ENCODE measurements at places on chromosomes 5 and 9.

GRCh38 chr9:136409557-136410455 is 608 bp downstream of the ENTR1 start:
- DNase-seq = peak; percentile 54

DNA sequence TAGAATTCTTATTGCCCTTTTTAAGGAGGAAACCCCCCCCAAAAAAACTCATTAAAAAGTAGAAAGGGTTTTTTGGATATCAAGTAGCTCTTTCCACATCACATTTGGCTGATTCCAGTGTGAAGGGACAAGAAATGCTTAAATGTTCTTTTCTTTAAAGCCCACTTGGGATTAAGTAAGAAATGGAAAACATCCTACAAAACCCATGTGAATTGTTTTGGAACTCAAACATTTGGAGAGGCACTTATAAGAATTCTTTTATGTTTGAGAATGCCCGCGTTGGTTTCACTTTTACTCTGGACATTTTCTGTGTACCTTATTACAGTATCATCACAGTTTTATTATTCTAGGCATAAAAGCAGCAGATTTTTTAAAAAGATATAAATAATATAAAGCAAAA is 301.1 kb upstream of the ACTBL2 start:
- DNase-seq = peak; percentile 16

DNA sequence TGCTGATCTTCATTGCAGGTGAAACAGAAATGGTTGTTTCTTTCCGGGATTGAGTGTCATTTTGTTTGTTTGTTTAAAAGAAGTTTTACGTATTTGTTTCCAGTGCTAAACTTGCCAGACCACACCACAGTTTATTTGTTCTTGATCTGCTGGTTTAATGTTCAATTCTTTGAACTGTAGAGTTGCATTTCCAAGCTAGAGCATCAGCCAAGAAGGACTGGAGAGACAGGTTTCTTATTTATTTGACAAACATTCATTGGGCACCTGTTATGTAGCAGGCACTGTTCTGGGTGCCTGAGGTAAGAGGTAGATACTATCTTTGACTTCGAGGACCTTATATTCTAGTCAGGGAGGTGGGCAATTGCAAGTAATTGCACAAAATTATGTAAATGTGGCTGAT is 45.0 kb downstream of the MCCC2 start:
- no peak for DNase-seq

- DNase-seq = peak; percentile 93
Observed at GRCh38 chr9:78035383-78035993, 3.9 kb upstream of the GNAQ start.

DNA sequence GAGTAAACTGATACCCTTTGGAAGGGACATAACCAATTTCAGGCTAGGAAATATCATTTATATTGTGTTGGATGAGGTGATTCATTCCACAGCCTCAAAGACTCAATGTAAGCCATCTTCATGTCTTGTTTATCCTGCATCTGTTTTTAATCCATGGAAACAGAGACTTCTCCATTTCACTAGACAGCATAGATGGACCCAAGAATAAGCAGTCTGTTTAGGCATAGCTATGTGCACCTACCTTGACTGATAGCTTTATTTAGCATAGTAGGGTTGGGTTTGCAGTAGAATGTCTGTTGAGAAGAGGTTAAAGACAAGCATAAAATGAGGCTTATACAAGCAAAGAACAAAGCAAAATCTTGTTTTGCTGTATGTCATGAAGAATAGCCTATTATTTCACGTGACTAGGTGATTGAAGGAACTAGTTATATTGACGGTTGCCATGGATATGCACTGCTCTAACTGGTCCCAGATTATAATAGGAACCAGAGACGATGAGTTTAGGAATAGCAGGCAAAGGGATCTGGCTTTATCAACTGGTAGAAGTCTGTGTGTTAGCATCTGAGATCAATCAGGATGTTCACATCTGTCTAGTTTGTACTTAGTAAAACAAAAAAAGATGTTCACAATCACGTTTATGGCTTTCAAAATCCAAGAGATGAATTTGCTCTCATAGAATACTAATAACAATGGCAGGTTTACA is 154.8 kb upstream of the KLF9 start:
- DNase-seq = no peak

DNA sequence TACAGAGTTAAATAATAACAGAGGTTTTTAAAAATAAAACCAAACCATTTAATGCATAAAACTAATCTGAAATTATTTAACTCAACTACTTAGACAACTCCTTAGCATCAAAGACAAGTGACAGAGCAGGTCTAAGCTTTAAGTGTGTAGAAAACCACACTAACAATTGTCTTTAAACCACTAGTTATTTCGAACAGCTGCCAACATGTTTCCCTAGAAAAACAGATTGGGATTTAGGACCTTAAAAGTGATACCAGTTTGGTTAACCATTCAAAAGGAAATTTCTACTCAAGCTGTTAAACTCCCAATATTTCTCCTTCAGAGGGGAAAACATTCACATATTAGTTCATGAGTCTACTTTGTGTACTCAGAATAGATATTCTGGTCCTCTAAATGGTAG is 208.7 kb downstream of the BNC2 start:
- DNase-seq = no peak

DNA sequence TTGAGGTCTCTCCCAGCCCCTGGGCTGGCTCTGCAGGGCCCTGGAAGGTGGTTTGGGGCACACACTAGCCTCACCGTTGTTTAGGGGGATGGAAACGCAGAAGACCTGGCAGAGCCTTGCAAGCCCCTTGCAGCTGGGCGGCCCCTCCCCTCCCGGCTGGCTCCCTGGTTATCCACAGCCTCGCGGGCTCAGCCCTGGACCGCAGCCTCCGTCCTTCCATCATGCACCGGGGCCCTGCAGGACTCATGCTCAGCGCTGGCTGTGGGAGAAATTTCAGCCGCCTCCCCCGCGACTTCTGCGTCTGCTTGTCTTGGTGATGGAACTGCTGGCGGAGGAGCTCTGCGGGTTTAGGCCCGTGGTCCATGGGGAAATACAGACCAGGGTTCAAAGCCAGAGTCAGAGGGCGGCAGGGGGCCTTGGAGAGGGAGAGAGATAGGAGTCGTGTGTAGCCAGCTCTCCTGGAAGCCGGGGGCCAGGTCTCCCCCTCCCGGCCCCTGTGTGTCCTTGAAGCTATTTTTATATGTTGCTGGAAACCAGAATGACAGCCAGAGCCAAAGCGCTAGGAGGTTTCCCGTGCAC is 75.8 kb upstream of the IER5L start:
- no peak for DNase-seq

DNA sequence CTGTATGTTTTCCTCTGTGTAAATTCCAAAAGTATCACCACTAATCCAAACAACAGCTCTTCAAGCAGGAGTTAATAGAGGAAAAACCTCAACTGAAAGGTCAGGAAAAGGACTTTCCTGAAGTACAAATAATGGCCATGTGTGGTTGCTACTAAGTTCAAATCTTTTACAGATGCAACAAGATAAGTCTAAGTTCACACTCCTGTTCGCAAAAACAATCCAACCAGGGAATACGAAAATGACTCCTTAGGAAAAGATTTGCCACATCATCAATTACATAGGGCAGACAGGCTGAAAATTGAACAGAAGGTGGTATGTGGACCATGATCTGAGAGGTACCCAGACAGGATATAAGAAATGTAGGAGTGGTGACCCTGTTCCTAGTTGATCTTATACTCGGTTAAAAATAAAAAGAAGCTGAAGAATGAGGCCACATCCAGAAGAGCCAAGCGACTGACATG is 210.2 kb downstream of the TSSK1B start:
- DNase-seq = peak; percentile 86

GRCh38 chr5:140214831-140215230 is 39.8 kb downstream of the CYSTM1 start:
- no peak for DNase-seq

GRCh38 chr5:78243639-78244038 is 50.9 kb downstream of the AP3B1 start:
- DNase-seq = peak; percentile 55

DNA sequence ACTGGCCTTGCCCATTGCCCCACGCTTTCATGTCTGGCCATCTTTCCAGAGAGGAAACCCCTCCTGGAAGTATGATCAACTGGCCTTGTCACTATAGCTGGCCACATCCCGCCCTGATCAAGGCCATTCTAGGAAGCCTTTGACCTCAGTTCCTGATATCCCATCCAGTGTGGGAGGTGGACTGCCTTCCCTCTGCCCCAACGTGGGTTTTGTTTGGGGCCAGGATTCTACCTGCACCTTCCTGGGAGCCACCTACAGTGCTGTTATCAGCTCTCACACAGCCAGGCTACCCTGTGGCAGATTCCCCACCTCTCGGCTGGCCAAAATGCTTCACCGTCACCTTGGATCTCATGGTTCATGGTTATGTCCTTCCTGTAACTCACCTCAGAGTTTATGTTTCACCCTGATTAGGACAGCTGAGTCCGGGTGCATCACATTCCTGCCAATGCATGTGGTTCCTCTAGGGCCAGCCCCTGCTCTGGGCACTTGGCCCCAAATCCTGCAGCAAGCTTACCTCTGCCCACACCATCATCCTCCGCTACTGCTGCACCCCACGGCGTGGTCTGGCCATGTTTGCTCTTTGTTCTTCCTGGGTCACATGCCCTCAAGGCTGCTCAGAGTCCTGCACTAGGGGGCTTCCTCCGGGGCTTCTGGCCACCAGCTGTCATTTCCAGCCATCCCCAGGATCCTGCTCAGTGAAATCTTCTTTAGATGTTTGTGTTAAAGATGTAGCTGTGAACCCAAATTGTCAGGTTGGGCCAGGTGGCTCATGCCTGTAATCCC is 24.2 kb upstream of the S1PR3 start:
- no peak for DNase-seq

DNA sequence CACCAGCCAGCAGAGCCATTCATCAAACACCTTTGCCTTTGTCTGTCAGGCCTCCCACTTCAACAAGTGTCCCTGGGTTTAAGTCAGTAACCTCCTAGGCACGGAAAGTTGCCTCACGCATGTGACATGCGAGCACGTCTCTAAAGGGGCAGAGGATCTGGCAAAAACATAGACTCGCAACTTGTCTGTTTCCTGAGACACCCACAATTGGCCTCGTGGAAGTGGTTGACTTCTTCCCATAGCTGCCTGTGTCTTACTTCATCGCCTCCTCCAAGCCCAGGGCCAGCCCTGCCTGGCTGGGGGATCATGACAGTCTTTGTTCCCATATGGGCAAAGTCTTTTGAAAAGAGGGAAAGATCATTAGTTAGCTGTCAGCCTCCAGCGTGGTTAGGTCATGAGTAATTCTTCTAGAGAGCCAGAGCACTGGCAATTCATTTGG is 35.5 kb upstream of the GLRX start:
- DNase-seq = peak; percentile 19

GRCh38 chr5:86011937-86012336 is 605.8 kb upstream of the COX7C start:
- no peak for DNase-seq

DNA sequence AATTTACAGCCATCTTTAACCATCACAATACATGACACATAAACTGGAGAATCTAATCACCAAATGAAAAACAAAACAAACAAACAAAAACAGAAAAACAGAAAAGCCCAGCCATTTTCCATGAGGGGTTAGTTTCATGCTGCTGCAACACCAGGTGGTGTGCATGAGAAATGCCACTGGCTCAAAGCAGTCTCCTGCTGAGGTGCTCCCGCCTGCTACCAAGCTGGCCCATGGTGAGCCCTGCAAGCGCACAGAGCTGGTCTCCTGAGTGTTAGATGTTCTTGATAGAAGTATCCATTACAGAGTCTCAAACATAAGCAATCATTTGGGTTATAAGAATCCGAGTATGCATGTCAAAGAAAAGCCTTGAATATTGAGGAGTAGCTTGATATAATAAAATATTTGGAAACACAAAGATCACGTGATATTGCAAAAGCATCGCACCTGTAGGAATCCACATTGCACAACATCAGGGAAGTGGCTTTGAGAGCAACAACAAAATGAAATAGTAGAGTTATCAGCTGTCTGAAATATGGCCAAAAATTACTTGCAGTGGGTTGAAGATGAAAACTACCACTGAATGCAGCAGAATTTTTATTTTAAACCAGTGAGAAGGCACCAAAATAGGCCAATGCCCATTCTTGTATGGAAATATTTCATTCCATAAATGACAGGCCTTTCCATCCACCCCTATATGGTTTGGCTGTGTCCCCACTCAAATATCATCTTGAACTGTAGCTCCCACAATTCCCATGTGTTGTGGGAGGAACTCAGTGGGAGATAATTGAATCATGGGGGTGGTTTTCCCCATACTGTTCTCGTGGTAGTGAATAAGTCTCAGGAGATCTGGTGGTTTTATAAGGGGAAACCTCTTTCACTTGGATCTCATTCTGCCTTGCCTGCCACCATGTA is 194.8 kb downstream of the SYK start:
- no peak for DNase-seq

- no peak for DNase-seq
Observed at GRCh38 chr5:177134697-177135225, 1.2 kb downstream of the NSD1 start.

DNA sequence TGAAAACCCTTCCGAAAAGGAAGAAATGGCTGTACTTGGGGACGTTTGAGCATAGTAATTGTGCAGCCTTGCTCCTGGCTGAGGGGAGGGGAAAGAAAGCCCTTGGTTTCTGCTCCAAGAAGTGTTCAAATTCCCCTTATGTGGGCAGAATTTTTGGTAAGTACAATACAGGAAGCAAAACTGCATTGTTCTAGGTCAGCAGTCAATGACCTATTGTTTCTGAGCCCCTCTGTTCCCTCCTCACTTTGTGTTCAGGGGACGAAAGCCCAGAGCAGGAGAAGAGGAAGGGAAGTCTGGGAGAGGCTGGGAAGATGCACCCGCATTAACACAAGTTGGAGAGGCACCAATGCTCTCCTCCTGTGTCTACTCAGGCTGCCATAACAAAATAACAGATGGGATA is 11.9 kb downstream of the BASP1 start:
- DNase-seq = peak; percentile 20

DNA sequence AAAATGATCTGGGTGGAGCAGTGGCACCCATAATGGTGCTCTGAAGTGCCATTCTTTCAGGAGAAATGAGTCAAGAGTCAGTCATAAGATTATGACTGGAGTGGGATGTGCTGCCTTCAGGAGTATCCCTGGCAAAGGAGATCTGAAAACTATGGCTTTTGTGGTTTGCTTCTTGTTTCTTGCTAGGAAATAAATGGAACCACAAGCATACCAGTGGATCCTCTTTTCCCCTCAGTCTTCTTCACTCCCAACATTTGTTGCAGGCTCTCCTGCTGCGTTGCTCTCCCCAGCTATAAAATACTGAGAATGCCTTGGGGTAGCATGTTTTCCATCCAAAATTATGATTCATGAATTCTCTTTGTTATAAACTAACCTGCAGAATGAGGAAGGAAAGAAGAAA is 199.1 kb downstream of the NNT start:
- DNase-seq = no peak

- no peak for DNase-seq
Observed at GRCh38 chr5:80653502-80653901, 950 bp upstream of the MSH3 start.

DNA sequence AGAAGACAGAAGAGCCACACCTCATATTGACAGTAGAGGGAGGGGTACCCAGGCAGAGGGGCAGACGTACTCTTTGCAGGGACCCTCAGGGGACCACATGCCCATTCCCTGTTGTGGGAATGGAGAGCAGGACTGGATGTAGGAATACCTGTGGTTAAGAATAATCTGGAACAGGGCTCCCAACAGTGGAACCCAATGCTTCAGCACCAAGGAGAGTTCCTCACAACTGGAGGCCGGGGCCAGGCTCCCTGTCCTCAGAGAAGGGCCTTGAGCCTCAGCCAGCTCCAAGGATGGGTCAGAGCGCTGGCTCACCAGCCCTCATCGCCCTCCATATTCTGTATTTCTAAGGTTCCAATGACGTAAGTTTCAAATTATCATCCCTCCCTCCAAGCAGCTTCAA is 7.4 kb upstream of the SHC3 start:
- peak; percentile 26 for DNase-seq

All from dermis blood vessel endothelial cell (primary cell).